Activated CD4-positive, alpha-beta T cell treated with anti-CD3 and anti-CD28 coated beads for 48 hours (primary cell): ENCODE measurements at places on chromosomes 11 and 22.
A peak's percentile ranks its signal among the peaks of the same experiment; 100 is the strongest.

- no peak for DNase-seq
These were observed 1282.0 kb upstream of the CNTN5 start for GRCh38 chr11:97738751-97739150.

DNA sequence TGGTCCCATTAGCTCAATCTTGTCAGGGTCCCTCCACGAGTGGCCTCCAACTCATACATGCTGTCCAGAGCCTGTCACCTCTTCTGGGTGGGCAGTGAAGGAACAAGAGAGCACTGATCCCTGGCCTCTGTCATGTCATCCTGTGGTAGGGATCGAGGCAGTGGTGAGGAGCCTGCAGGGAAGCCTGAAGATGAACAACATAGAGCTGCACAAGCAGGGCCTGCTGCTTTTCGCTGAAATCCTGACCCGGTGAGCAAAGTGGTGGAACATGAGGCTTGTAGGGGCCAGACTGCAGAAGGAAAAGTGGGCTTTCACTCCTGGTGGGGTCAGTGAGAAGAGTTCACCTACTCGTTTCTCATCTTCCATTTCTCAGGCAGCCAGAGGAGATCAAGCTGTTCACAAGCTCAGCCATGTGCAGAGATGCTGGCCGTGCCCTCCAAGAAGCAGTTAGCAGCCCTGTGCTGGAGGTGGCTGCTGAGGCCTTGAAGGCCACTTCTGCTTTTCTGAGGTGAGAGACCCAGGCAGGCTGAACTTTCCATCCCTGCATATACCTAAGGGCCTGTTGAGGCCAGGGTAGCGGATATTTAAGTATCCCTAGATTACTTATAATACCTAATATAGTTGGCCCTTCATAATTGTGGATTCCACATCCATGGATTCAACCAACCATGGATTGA is 32.9 kb downstream of the MEI1 start:
- DNase-seq = no peak

DNA sequence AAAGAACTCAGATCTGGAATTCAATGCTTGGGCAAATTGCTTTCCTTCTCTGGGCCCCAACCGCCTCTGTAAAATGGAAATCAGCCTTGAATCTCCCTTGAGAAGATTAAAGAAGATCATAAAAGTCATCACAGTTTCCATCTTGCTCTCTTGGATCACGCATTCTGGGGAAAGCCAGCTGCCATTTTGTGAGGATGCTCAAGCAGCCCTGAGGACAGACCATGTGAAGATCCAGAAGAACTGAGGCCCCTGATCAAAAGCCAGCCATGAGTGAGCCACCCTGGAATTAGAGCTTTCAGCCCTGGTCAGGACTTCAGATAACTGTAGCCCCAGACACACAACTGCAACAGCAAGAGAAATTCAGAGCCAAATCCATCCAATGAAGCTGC is 229.3 kb downstream of the MN1 start:
- no peak for DNase-seq

- no peak for DNase-seq
These were observed 29.3 kb downstream of the SLN start for GRCh38 chr11:107682572-107682971.

DNA sequence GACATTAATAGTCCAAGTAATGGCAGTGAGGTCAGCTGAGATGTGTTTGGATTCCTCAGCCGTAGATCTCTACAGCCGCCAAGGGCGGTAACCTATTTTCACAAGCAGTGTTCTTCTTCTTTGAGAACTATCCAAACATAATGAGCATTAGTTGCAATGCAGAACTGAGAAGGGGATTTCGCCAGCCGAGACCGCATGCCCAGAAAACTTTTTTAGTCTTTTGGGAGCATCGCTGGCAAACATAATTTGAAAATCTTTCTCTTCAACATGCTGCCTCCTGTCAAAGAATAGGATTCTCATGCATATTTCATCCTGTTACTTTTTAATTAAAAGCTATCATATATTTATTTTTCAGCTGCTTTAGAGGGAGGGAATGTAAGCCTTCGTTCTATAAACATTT is 81.4 kb upstream of the SEZ6L start:
- DNase-seq = no peak

GRCh38 chr11:34313099-34313517 is 44.7 kb downstream of the ABTB2 start:
- DNase-seq = no peak

- DNase-seq = no peak
These were observed 40.5 kb downstream of the ARHGAP1 start for GRCh38 chr11:46659908-46660307.

DNA sequence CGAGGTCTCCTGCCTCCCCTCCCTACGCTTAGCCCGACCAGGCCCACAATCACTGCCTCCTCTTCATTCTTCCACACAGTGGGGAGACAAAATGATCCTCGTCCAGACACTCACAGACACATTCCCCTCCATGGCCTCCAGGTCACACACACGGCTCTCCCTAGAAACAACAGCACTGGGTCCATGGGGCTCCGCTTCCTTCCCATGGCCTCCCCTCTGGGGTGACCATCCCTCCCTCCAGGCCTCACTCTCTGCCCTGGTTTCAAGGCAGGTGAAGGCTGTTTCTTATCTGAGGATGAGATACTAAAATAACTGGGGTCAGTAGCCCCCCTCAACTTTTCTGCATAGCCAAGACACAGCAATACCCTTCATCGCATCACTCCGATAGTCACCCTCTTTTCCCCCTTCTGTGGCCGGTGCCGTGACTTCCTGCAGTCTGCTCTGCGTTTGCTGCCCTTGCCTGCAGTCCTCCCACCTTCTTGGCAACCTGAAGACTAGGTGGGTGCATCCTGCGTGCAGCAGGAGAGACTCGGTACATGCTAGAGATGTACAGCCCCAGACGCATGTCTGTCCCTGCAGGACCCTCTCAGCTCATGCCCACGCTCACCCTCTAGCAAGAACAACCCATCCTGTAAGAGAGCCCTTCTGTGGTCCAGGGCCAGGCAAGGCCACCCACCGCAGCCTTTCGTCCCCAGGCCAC is 55.8 kb downstream of the CD6 start:
- peak; percentile 62 for DNase-seq

DNA sequence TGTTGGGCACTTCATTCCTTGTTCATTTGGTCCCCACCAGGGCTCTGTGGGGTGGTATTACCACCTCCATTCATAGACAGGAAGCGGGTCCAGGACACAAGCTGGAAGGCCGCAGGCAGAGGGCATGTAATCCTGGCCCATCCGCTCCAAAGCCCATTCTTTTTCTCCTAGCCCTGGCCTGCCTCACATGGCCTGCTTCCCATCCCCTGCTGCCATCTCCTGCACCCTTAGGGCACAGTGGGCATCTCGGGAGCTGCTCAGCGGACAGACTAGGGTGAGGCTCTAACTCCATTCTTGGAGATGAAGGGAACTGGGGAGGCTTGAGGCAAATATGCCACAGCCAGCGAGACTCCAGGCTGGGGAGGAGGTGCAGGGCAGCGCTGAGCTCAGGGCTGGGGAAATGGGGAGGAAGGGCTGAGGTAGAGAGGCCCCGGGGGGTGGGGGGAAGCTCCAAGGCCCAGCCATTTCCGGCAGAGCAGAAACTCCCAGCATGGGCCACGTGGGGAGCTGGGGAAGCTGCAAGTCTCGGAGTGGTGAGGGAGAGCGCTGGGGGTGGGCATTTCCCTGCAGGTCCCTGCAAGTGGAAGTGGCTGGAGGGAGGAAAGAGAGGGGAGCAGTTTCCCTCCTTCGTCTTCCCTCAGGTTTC is 14.3 kb upstream of the BCL9L start:
- peak; percentile 80 for DNase-seq

- DNase-seq = peak; percentile 62
These were observed 34.8 kb downstream of the MYH9 start for GRCh38 chr22:36352803-36353507.

DNA sequence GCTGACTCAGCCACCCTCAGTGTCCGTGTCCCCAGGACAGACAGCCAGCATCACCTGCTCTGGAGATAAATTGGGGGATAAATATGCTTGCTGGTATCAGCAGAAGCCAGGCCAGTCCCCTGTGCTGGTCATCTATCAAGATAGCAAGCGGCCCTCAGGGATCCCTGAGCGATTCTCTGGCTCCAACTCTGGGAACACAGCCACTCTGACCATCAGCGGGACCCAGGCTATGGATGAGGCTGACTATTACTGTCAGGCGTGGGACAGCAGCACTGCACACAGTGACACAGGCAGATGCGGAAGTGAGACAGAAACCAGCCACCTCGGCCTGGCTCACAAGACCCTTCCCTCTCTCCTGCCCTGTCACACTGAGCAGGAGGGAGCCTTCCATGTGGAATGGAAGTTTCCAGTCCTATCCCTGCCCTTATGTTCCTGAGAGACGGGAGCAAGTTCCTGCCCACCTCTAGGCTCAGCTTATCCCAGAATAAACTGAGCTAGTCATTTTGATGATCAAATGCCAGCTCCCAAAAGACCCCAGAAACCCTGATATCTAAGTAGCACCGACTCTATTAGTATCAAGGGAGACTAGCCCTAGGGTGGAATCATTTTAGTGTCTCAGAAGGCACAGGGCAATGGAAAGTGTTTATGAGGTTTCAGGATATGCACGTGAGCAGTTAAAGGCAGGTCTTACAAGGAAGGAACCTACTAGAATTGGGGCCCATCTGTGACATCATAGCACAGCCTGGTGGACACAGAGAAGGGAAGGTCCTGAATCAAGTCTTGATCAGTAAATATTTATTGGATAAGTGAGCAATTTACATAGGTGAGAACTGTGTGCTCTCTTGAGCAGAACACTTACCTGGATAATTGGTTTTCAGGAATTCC is 6.3 kb upstream of the IGLL5 start:
- no peak for DNase-seq

DNA sequence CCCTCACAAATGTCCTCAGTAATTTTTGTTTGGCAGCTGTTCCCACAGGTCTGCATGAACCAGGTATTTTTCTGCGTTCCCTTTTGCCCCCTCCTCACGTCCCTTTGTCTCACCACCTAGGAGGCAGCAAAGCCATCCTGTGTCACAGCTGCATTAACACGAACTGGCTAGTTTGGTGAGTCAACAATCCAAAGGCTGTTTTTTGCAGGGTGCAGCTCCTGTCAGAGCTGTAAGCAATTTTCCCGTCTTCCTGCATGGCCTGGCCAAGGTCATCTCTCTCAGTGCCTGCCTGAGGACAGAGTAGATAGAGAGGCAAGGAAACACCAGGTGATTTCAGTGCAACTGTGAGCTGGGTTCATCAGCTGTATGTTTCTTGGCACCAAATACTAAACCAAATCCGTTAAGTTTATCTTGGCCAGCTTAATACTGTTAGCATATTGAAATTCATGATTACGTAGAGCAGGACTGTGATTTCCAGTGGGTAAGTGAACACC is 20.6 kb upstream of the VSIG10L2 start:
- DNase-seq = no peak

DNA sequence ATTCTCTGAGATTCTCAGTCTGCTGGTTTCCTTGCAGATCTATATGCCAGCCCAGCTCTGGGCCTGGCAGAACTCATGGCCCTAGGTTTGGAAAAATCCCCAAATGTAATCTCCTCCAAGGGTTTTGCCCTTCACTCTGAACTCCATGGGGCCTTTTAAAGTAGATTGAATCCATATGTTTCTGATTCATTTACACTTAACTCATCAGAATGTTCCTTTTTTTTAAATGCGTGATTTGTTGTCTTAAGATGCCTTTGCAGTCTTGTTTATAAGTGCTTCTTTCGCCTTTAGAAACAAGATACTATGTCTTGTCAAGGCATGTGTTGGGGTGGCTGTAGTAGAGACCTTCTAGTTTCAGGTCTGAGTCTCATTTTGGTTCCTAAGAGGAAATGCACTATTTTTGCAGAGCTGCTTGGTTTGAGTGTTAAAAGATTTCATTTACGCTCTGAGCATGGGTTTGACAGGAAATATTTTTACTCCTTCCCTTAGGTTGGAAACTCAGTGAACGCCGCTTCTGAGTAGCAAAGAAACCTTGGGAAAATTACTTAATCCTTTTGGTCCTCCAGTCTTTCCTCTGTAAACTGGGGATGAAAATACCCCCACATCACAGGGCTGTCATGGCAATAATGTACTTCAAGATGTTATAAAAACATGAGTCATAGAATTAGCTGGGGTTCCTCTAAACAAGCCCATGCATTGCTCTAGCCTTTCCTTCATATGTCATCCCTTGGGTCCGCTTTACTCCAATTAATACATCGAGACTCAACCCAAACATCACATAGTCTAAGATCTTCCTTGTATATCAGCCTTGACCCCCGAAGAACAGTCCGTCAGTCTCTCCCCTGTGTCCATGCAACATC is 83.5 kb downstream of the SNX19 start:
- DNase-seq = no peak

- no peak for DNase-seq
These were observed at the start of gene DRD4 for GRCh38 chr11:636511-637332. DRD4 (plus strand) TSS chr11:637269; CDS start chr11:637305, 36 bp downstream.

GRCh38 chr11:33234397-33235190 is 22.6 kb upstream of the HIPK3 start:
- DNase-seq = no peak

GRCh38 chr11:116374085-116374484 is 398.7 kb downstream of the BUD13 start:
- no peak for DNase-seq

- no peak for DNase-seq
These were observed 396.6 kb downstream of the NELL1 start for GRCh38 chr11:21066030-21066429.

- no peak for DNase-seq
These were observed 324.0 kb downstream of the RAB38 start for GRCh38 chr11:87851234-87851633.

- no peak for DNase-seq
These were observed 20.3 kb upstream of the ZC3H12C start for GRCh38 chr11:110072930-110073329.

GRCh38 chr11:76653674-76654284 is 16.8 kb downstream of the LRRC32 start:
- DNase-seq = no peak

- DNase-seq = peak; percentile 59
These were observed 41.1 kb downstream of the GRAMD4 start for GRCh38 chr22:46661221-46661851.

DNA sequence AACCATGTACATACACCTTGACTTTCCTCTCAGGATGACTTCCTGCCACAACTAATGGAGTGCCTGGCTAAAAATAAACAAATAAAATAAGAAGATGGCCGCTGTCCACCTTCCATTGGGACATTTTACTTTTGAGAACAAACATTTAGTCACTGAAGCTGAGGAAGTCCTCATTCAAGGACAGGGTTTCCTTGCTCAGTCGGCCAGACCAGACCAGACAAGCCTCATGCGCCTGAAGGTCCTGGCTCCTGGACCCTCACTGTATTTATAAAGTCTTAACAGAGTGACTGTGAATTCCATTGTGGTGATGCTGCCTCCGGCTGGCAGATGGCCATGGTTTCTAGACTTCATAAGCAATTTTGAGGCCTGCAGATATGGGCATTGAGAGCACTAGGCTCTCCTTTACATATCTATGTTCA is 114.5 kb downstream of the MAML2 start:
- no peak for DNase-seq

DNA sequence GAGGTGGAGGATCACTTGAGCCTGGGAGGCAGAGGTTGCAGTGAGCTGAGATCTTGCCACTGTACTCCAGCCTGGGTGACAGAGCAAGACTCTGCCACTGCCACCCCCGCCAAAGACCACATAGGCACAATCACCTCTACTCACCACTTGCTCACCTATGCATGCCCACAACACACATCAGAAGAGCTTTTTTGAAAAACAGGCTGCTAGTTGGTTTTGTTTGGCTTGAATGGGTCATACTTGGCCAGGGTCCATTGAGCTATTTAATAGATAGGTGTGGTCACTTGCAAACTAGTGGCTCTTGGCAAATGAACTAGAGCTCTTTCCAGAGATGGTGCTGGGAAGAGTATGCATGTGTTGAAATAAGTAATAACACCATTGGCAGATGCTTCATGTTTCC is 80.1 kb downstream of the EMSY start:
- no peak for DNase-seq
